Left kidney (tissue), 8 donors: ENCODE measurements at places on chromosomes 1 and 21. TPM values are rescaled to one million over a fixed set of nuclear protein-coding genes. Genes with fewer than 3 reads are reported as not detected.

Gene LCE1C
- polyA plus RNA-seq, result not detected

DNA sequence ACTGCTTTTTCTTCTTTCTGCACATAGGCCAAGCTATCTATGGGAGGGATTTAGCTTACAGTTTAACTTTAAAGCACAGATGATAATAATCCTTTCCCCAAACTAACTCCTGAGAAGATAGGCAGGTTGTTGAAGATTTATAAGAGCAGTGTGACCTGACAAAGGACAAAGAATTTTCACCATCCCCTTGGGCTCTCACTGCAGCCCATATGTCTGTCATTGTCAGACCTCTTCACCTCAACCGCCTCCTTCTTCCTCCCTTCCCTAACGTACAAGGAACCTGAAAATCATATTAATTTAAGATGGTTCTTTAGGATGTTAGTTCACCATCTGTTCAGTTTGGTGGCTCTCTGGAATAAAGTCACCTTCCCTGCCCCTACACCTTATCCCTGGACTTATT is 5.0 kb downstream of the RNU1-2 start:
- no peak for DNase-seq

GRCh38 chr1:233295237-233295974 is at the start of gene PCNX2:
PCNX2 (minus strand) TSS chr1:233295725; CDS start chr1:233295478, 247 bp downstream.
- DNase-seq, result peak; percentile 47

DNA sequence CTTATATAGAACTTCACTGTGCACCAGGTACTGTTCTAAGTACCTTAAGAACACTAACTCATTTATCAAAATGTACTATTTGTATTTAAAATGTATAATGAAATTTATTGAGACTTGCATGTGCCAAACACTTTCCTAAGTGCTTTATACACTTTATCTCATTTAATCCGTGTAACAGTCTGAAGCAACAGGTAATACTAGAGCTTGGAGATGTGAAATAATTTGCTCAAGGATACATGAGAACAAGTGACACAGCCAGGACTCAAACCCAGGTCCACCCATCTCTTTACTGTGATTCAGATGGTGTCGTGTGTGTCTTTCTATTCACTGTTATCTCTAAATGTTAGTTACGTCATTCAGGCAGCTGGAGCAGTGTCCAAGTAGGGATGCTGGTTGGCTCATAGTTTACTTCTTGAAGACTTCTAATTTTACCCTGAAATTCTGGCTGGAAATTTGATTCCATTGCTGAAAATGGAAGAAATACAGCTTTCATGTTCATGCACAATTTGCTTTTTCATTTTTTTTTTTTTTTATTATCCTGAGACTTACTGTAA is 169.7 kb upstream of the UBE2U start:
- DNase-seq, result no peak

- no peak for DNase-seq
Measured at GRCh38 chr1:101356604-101357443, 120.0 kb downstream of the S1PR1 start.
